Right forelimb (tissue), 1 donor: ENCODE measurements at places on chromosomes 5 and 9.

GRCh38 chr9:127283917-127284497, 19.4 kb downstream of the GARNL3 start:
- DNase-seq, result no peak

GRCh38 chr5:124948062-124948753, 201.8 kb upstream of the ZNF608 start:
- DNase-seq, result no peak

DNA sequence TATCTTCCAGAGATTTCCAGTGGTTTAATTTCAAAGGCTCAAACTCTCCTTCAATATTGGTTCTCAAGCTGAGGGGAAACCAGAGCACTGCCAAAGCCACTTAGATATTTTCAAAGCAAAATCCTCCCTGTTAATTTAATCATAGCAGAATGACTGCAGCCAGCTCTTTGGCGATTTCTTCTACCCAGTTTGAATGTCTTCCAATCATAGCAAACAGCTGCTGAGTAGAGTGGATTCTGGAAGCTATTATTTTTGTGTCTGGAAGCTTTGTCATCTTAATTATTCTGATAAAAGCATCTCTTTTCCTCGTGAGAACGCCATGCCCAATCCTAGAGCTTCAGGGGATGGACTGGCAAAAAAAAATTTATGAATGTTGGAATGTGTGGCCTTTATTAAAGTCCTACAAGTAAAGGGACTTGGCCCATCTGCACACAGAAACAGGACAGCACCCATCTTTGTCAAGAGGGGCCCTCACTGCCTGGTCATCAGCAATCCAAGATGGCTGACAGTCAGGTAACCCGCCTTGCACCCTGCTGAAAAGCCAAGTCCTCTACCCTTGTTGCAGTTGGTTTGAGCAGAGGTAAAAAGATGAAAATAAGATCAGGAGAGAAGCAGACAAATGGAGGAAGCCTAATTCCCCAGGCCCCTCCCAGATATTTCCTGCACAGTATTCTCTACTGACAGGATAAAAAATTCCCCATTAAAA, 125.1 kb downstream of the SUSD1 start:
- DNase-seq, result no peak

- DNase-seq, result no peak
These were observed 221.0 kb downstream of the DCP2 start for GRCh38 chr5:113197456-113198200.

- DNase-seq, result no peak
These were observed 35.2 kb upstream of the SLC36A2 start for GRCh38 chr5:151382576-151382975.

- no peak for DNase-seq
These were observed 216.8 kb upstream of the RPS23 start for GRCh38 chr5:82494942-82495341.
